Dermis blood vessel endothelial cell (primary cell): ENCODE measurements at places on chromosomes 11 and 22.

- DNase-seq: peak; percentile 56
Measured at GRCh38 chr11:121451986-121452608, at the start of gene SORL1. TSS of gene SORL1 (plus strand) at chr11:121452314. CDS start at chr11:121452332, 18 bp downstream.

DNA sequence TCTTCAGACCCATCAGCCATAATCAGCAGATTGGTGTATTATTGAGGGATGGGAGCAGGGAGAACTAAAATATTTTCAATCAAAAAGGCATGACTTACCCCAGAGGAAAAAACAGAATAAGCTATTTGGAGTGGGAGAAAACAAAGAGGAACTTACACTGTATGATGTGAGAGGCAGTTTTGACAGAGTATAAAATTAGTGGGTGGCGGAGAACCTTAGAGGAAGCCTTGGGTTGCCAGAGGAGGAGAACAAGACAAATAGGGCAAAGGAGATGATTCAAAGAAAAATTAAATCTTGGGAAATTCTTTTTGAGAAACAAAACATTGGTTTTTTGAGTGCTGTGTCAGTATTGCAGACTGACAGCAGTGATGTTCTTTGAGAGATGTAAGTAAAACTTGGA, 285.0 kb downstream of the C11orf87 start:
- DNase-seq: no peak

- no peak for DNase-seq
Measured at GRCh38 chr11:109552376-109552775, 130.4 kb downstream of the C11orf87 start.

DNA sequence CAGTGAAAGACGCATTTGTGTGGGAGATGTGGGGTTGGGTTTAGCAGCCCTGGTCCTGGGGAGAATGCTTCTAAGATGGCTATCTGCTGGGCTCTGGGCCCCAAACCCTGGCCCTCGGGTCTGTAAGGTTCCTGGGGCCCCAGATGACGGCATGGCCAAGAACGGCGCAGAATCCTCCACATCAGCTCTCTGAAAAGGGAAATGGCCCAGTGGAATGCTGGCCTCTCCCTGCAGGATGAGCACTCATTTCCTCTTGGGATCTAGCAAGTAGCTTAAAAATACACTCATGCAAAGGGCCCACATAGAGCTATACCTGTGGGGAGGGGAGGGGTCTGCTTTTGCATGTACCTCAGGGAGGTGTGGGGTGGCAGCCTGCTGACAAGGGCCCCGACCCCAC, 37.5 kb upstream of the LINC01488 start:
- DNase-seq: peak; percentile 76

DNA sequence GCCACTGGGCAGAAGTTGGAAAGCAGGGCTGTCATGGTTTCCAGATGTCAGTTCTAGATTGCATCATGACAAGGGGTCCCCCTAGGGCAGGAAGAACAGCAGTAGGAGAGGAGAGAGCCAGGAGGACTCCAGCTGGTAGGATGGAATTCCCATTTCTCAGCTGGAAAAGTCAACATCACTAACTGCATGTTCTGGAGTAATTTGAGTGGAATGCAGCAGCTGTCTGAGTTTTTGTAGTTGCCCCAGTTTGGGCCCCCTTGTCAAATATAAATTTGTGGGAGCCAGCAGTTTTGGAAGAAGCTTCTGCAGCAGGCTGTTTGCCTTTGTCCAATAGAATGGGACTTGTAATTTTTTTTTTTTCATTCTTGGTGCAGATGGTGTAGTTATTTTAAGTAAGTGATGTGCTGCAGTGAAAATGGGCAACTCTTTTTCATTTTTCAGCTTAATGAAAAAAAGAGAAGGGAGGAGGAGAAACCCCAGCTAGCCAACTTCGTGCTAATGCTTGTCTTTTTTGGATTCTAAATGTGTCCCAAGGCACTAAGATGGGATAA, 86.9 kb downstream of the LDLRAD3 start:
- no peak for DNase-seq

DNA sequence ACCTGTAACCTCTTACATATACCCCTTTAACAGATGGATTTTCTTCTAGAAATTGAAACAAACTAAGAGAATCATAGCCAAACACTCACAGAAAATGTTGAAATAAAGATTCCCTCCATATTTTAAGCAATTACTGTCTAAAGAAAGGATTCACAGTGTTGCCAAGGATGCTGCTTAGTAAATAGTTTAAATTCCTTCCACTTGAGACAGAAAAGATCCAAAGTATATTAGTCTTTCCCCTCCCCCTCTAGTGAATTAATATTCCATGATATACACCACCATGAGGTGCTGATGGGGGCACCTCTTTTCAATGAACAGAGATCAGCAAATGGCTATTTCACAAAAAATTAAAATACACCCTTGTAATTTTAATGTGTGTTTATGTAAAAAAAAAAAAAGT, 186.8 kb downstream of the SOX6 start:
- no peak for DNase-seq

GRCh38 chr11:113980785-113981184, 5.9 kb downstream of the HTR3A start:
- no peak for DNase-seq

DNA sequence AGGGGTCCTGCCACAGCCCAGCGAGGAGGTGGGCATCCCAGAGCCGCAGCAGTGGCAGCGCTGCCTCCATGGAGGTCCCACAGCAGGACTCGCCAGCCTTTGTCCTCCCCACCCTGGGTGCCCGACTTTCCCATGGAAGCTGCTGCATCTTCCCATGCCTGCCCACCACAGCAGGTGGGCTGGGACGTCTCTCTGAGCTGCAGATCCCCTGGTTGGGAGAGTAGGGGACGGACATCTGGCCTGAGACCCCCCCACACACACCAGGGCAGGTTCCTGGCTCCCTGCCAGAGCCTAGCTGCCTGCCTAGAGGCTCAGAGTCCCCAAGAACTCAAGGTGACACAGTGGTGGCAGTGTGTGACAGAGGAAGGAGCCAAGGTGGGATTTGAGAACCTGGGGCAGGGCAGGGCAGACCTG, 21.5 kb upstream of the PRR5 start:
- DNase-seq: no peak

- no peak for DNase-seq
Measured at GRCh38 chr11:803770-804598, 1.0 kb downstream of the PIDD1 start.

DNA sequence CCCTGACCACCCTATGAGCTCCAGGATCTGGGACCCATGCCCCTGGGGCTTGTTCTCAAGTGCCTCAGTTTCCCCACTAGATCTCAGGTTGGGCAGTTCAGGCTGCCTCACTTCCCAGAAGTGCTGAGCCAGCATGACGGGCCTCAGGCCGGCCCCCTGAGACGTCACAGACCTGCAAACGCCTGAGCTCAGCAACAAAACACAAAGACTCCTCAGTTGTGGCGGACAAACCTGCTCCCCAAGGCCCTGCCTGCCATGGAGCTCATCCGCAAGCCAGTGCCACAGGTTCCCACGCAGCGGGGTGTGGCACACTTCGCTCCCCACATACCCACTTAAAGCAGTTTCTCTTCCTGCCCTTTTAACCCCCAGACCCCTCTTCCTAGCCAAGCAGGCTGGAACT, 45.2 kb downstream of the NECTIN1 start:
- peak; percentile 62 for DNase-seq

DNA sequence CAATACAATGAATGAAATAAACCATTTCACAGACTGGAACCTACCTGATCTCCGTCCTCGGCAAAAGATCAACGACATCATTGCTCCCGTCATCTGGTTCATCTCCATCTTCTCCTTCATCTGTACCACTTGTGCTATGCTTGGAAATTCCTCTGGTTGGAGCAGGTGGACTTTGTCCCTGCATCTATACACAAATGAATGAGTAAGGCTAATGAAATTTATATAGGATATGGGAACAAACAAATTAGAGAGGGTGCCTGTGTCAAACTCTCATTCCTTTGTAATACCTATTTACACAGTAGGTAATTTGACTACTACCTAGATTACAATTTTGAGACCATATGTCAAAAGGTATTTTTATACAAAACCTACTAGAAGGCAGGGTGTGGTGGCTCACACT, 59.4 kb downstream of the F2 start:
- no peak for DNase-seq

DNA sequence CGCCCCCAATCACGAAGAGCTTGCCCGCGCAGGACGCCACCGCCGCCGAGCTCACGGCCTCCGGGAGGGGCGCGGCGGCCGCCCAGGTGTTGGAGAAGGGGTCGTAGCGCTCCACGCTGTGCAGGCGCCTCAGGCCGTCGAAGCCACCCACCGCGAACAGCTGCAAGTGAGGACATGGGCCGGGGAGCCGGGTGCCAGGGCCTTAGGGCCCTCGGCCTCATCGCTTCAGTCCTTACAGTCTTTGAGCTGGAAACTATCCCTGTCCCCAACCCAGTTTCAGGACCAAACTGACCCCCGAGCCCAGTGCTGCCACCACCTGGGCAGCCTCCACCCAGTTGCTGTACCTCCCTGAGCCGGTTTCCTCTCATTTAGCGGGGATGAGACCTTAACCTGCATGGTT, 7.6 kb downstream of the KLHL35 start:
- DNase-seq: peak; percentile 32

- no peak for DNase-seq
Measured at GRCh38 chr22:28934026-28934425, 50.7 kb downstream of the ZNRF3 start.

GRCh38 chr11:118524757-118525470, 2.4 kb upstream of the TTC36 start:
- DNase-seq: no peak

DNA sequence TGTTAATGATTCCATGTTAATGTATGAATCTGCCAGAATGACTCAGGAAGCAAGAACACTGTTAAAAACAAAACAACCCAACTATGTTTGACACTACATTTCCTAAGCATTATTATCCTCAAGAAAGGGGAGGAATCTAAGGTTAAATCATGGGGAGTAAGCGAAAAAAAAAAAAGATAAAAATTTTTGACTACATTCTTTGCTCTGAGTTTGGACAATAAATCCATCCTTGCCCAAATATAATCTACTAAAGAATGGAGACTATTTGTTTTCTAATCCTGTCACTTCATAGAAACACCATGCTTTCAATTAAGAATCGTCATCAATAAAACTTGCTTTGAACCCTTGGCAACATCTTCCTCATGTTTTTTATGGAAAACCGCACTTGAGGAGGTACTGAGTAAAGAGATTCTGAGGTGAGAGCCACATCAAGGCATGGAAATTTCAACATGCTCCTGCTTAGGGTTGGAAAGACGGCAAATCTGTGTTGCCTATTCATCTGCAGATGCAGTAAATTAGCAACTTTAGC, 9.7 kb downstream of the MAML2 start:
- no peak for DNase-seq

DNA sequence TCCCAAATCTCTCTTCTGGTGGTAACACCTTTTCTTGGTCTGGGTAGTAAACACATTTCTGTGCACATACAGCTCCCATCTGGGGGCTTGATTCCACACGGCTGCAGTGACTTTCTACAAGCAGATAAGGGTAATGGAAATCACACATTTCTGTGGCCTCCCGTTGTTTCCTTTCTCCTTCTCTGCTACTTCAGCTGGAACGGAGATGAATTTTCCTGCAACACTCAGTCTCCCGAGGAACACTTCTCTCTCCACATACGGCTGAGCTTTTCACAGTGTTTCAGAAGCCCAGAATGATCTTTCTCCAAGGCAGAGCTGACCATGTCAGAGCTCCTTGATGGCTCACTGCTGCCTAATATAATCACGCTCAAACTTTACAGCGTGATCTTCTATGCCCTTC, 364.3 kb upstream of the NARS2 start:
- DNase-seq: no peak

- no peak for DNase-seq
Measured at GRCh38 chr22:40010746-40011145, 16.0 kb downstream of the FAM83F start.

- DNase-seq: no peak
Measured at GRCh38 chr11:134463716-134464115, 51.7 kb upstream of the B3GAT1 start.

DNA sequence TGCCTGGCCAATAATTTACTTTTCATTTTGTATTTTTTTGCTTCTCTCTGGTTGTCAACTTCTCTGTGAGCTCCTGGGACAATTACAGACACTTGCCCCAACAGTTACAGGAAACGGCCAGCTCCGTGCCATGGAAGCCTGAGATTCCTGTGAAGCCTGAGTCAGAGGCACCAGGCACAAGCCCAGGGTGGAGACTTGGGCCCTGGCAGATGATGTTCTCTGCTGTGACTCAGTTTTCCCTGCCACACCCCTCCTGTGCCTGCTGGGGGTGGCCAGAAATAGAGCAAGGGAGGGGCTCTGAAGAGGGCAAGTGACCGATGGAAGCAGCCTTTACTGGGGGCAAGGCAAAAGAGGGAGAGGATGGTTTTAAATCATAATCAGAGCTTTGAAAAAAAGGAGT, 4.9 kb downstream of the ATP5MGL start:
- peak; percentile 93 for DNase-seq

GRCh38 chr11:96197103-96197502, 145.9 kb downstream of the MAML2 start:
- no peak for DNase-seq

DNA sequence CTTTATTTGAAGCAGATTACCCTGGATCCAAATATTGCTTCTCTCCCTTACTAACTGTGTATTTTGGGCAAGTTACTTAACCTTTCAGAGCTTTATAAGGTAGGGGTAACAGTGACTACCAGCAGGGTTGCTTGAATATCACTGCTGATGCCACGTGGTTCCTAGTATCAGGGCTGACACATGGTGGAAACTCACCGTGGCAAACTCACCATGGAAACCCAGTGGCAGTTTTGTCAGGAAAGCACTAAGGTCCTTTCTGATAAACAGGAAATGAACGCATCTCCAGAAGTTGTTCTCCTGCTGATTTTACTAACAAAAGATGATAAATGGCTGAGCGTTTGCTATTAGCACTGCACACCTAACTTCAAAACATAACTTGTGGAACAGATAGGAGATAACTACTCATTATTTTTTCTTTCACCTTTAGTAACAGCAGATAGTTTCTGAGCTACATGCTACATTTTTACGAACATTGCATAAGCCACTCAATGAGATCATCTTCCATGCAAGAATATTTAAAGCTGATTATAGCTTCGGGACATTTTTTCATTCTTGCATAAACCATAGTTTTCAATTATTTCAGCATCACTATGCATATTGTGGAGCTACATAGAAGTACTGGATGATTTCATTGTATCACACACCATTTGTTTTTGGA, 59.7 kb upstream of the RAG2 start:
- DNase-seq: peak; percentile 47

DNA sequence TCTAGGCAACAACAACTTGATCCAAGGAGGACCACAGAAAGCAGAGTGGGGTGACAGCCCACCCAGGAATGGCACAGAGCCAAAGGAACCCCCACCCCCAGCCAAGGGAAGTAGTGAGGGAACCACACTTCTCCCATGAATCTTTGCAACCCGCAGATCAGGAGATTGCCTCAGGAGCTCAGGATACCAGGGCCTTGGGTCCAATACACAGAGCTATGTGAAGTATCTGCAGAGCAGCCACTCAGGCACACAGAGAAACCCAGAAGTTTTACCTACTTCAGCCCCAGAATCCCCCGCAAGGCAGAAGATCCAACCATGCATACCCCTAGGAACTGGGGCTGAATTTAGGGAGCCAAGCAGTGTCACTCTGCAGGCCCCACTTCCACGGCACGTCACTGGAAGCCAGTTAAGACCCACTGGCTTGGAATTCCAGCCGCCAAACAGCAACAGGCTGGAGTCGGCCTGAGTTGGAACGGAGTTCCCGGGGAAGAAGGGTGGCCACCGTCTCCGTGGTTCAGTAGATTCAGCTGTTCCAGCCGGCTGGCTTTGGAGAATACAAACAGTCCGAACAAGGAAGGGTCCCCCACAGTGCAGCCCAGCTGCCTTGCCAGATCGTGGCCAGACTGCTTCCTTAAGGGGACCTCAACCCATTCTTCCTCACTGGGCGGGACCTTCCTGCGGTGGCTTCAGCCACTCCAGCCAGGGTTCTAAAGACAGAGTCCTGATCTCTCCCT, 174.1 kb downstream of the TTC28 start:
- no peak for DNase-seq

GRCh38 chr11:134821422-134821821, 409.4 kb upstream of the B3GAT1 start:
- no peak for DNase-seq
